ENCODE measurements at places on chromosomes 5 and 9.
A peak's percentile ranks its signal among the peaks of the same experiment; 100 is the strongest.

GRCh38 chr9:115039516-115040120, 78.3 kb downstream of the TNC start:
- DNase-seq = no peak

GRCh38 chr9:5511935-5512580, 1.7 kb downstream of the PDCD1LG2 start:
- DNase-seq = no peak

- DNase-seq = no peak
Measured at GRCh38 chr9:109816490-109816889, 36.5 kb downstream of the PALM2AKAP2 start.

DNA sequence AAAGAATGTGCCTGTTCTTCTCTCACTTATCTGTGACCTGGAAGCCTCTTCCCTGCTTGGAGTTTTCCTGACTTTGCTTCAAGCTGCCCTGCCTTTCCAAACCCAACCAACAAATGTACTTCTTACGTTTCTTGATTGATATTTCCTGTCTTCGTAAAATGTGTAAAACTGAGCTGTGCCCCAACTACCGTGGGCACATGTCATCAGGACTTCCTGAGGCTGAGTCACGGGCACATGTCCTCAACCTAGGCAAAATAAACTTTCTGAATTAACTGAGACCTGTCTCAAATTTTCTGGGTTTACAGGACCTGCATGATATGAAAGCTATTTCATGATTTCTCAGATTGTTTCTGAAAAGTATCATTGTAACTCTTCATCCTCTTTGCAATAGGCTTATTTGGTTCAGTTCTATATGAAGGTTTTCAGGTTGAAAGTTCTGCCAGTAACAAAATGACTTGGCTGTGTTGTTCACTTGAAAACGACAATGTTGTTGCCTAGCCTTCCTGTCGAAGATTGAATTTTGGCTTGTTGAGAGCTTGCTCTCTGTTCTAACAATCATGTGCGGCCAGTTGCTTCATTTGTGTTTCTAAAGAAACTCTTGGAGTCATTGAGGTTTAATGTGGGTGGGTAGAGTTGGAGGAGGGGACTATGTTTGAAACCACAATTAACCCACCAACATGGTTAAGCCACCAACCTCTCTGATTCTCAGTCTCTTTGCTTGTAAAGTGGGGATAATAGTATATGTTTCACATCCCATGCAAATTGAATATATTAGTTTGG, 145.6 kb downstream of the FBXL7 start:
- no peak for DNase-seq

- no peak for DNase-seq
Measured at GRCh38 chr9:38675211-38675610, 44.7 kb downstream of the FAM240B start.

DNA sequence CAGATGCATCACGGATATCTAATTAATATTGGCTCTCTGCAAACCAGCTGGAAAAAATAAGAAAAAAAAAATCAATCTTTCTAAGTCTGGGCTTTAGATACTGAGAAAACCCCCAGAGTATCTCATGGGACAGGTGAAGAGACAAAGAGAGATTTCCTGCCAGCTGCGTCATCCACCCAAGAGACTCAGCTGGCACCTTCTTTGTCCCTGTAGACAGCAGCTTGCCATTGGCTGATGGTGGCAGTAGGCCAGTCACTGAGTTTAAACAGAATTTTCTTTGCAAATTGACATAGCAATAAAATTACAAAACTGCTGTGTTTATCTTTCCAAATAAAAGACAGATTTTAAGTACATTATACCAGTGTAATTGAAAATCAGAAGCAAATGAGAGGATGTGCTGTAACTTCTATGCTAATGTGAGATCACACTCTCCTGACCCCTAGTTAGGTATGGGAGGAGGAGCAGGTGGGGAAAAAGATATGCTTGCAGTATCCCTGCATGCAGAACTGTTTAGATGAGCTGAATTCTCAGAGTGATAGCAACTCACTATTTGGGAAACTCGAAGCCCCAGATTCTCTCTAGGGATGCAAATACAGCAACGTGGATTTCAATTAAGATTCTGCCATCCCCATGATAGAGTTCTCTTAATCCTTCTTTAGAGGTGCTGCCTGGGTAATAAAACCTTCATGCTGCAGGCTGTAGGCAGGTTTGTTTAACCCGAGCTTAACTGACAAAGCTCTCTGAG, 72.2 kb downstream of the NMUR2 start:
- no peak for DNase-seq

DNA sequence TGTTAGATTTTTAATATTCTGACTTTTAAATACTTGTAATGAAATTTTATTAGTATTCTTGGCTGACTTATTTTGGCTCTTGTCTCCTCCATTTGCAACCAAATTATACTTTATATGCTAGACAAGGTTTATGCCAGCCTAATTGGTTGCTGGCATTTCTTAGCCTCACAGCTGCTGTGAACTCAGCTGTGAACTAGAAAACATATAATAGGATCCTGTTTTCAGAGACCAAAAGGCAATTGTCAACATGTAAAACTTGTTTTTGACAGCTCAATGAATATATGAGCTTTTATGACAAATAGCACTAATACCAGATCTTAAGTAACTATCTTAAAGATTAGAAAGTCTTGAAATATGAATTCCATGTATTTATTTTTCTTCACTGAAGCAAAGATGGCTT, 25.9 kb downstream of the KIF2A start:
- no peak for DNase-seq

DNA sequence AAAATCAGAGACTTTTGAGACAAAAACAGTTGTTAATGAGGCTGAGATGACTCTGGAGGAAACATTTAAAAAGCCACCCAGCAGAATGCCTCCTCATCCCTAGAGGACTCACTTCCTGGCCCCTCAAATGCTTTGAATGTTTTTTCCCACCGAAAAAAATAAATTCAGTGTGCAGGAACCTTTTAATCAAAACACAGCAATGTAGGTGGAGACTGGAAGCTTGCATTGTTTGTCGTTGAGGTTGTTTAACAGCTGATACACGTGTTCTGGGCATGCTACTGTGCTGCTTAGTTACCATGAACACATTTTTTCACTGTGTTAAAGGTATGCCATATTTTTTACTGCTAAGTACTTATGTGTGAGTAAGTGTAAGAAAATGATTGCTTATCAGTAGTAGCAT, 65.7 kb upstream of the ADCY2 start:
- no peak for DNase-seq

GRCh38 chr5:170630711-170631141, 126.9 kb downstream of the KCNIP1 start:
- no peak for DNase-seq

GRCh38 chr5:1277781-1278180, 17.1 kb downstream of the TERT start:
- DNase-seq = no peak

DNA sequence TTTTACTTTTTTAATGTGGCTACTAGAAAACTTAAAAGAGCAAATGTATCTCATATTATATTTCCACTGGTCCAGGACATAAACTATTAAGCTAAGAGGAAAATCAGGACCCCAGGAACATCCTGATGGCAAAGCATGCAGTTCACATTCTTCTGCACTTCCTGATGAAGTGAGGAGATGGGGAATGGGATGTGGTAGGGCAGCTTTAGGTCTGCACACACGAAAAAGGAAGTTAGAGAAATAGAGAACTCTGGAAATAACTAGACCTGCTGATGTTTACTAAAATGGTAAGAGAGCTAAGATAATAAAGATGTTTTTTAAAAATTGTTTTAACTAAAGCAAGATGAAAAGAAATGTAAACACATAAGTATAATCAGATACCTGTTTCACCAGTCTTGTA, 39.7 kb upstream of the NIPBL start:
- DNase-seq = no peak

DNA sequence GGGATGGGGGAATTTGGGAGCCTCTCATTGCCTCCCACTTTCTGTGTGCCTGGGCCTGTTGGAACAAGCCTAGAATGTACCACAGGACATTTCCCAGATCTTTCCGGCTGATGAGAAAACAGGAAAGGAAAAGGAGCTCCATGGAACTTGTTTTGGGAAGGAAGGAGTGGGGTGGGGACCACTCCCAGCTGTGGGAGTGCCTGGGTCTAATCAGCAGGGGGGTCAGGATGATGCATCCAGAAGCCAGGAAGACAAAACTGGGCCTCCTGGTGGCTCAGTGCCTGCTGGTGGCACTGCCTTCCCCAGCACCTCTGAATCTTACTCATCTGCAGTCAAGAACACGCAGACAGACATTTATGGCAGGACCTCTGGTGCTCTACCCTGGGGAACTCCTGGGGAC, 2.8 kb downstream of the SMIM33 start:
- DNase-seq = no peak

GRCh38 chr9:12847561-12847960, 72.7 kb downstream of the LURAP1L start:
- no peak for DNase-seq

DNA sequence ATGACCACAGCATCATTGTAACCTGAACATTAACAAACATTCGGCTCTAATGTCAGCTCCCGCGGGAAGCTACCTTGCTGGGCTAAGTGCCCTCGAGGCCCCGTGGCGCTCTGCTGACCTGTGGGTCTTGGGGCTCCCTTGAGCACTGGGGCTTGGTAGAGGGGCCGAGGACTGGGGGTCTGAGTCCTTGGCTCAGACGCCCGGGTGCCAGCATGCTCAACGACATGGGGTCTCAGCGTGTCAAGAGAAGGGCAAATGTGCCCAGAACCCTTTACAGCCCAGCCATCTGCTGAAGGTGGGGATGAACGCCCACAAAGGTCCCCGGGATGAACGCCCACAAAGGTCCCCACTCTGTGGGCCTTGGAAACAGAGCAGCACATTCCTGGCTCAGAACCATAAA, 39.7 kb upstream of the SARDH start:
- no peak for DNase-seq

- no peak for DNase-seq
Measured at GRCh38 chr9:15469406-15469805, 41.4 kb downstream of the PSIP1 start.

DNA sequence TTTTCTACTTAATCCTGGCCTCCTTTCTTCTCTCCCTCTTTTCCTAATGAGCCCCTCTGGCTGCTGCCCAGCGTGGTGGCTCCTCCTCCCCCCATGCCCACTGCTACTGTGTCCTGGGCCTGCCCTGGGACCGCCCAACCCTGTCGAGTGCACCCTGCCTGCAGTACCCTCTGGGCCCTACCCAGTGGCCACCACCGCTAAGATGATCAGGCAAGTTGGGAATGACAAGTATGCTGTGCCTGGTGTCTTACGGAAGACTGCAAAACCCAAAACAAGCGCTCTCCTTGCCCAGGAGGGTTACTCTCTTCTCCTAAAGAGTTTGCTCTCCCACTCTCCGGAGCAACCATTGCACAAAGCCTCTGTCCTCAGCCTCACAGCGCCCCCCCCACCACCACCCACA, 273.7 kb downstream of the SYK start:
- DNase-seq = no peak

DNA sequence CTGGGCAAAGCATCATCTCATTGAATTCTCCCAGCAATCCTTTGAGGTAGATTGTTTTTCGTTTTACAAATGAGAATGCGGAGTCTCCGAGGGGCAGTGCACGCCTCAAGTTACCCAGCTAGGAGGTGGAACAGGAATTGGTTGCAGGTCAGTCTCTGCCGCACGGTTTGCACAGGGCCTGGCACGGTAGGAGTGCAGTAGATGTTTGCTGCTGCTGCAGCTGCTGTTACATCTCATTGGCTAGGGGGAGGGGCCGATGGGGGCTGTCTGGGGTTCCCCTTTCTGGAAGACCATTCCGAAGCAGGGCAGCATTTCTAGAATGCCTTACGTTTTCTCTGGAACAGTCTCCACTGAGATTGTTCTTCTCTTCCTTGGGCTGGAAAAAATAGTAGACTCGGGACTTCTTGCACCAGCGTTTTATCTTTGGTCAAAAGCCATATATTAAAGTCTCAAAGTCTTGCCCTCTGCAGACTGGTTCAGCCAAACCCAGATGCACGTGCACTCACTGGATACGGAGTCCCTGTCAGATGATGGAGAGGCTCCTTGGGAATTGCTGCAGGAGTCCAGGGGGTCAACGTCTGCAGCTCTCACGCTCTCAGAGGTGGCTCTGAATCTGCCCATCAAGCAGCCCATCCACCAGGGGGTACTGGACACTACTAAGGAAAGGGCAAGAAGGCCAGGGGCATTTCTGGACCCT, 1.2 kb downstream of the USP20 start:
- no peak for DNase-seq

GRCh38 chr9:72728031-72728770, 206.8 kb downstream of the TMC1 start:
- no peak for DNase-seq

DNA sequence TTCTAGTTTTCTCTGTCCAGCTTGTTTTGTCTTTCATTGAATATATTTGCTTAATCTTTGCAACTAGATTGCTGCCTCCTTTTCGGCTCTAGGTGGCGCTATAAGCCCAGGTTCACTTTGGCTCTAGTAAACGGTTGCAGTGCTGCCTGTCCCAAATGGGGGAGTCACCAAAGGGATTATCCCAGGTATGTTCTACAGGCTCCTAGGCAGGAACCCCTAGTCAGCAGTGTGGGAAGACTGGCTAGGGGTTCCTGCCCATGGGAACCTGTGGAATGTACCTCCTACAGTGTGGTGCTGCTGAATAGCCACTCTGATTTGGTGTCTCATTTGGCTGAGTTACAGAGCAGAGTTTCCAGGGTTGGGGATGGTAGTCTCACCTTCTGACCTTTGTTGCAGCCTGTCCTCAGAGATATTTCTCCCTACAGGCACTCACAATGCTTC, 85.2 kb downstream of the ARSB start:
- DNase-seq = peak; percentile 3

GRCh38 chr5:83568186-83568585, 96.6 kb downstream of the VCAN start:
- DNase-seq = no peak

DNA sequence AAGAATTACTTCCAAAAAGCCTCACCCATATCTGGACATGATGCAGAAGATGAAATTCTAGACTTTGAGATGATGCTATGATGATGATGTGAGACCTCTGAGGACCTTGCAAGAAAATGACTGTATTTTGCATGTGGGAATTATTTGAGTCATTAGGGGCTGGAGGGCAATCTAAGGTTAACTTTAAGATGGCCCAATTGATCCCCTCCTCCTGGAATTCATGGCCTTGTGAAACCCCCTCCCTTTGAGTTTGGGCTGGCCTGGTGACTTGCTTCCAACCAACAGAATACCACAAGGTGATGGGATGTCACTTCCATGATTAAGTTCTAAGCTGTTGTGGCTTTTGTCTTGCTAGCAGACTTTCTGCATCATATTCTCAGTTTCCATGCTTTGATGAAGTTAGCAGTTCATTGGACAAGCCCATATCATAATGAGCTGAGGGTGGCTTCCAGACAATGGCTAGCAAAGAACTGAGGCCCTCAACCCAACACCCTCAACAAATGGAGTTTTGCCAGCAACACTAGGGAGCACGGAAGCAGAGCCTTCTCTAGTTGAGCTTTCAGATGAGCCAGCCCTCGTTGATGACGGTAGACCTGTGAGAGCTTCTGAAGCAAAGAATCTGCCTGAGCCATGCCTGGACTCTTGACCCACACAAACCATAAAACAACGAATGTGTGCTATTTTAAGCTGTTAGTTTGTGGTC, 7.4 kb upstream of the AMACR start:
- peak; percentile 40 for DNase-seq

DNA sequence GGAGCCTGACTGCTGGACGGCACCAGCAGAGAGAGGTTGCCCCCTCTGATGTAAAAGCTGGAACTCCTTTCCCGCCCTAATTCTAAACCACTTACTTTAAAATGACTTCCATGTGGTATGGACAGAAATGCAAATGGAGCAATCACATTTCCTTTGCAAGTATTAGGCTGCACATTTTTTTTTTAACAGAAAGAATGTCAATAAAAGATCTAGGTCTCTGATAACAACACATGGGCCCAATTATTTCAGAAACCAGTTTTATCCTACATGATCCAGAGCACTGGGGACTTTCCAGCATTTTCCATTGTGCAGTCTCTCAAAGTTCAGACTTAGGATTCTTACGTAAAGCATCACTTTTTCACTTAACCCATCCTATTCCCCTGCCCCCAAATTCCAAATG, 203.7 kb downstream of the NXNL2 start:
- DNase-seq = no peak
